NCI-H1092 (cell line): ENCODE measurements at places on chromosomes 3 and 15.

DNA sequence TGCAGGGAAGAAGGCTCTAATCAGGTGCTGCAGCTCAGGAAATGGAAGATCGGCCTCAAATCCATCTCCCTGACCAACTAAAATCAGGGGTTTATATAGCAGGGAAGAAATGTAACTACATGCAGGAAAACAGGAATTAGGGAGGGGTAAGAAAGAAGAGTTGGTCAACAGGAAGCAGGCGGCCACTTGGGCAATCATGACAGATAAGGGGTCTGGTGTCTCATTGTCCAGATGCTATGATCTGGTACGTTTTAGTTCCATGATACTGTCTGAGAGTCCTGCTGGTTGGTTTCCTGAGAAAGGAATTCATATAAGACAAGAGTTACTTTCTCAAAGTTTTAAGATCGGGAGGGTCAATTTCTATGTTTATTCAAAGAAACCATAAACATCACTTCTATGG, 24.2 kb downstream of the KATNBL1 start:
- DNase-seq: no peak

DNA sequence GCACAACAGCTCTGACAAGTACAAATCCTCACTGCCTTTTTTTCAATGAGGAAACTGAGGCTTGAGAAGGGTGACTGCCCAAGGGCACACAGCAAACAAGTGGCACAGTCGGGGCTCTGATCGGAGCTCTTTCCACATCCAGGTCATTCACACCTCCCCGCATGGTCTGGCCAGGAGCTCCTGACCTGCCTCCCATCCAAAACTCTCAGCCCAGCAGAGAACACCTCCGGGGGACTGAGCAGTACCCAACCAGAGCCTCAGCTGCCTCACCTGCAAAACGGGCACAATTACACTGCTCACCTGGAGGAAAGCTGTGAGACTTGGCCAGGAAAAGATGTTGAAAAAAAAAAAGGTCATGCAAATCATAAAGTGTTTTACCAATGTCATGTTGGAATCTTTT, 36.5 kb downstream of the WNT7A start:
- no peak for DNase-seq

GRCh38 chr15:42158941-42159340, 2.5 kb upstream of the PLA2G4F start:
- DNase-seq: no peak

- no peak for DNase-seq
Observed at GRCh38 chr3:147046916-147047315, 359.4 kb downstream of the ZIC4 start.

GRCh38 chr3:20575146-20575545, 389.1 kb upstream of the SGO1 start:
- no peak for DNase-seq

DNA sequence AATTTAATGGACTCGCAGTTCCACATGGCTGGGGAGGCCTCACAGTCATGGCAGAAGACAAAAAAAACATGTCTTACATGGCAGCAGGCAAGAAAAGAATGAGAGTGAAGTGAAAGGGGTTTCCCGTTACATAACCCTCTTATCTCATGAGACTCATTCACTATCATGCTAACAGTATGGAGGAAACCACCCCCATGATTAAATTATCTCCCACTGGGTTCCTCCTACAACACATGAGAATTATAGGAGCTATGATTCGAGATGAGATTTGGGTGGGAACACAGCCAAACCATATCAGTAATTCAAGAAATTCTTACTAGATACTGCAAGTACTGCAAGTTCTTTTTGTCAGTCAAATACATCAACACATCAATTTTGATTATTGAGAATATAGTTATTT, 311.4 kb upstream of the SLITRK3 start:
- DNase-seq: no peak
